ENCODE measurements at places on chromosomes 1 and 21.
A peak's percentile ranks its signal among the peaks of the same experiment; 100 is the strongest.

- no peak for DNase-seq
Measured at GRCh38 chr1:247421074-247421473, 5.1 kb downstream of the NLRP3 start.

- DNase-seq: peak; percentile 85
Measured at GRCh38 chr1:35715568-35716002, 3.1 kb downstream of the C1orf216 start.

DNA sequence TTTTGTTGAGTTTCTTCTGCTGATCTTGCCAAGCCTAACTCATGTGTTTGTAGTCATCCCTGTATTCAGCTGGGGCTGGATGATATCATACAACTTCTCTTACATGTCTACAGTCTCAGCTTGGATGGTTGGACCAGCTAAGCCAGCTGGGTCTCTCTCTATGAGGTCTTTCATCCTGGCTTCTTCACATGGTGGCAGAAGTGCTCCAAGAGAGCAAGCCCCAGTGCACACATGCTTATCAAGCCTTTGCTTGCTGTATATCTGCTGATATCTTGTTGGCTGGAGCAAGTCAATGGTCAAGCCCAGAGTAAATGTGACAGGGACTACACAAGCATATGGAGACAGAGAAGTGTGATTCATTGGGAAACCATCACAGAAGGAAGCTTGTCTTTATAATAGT lies 29.2 kb upstream of the SLC44A5 start:
- no peak for DNase-seq

DNA sequence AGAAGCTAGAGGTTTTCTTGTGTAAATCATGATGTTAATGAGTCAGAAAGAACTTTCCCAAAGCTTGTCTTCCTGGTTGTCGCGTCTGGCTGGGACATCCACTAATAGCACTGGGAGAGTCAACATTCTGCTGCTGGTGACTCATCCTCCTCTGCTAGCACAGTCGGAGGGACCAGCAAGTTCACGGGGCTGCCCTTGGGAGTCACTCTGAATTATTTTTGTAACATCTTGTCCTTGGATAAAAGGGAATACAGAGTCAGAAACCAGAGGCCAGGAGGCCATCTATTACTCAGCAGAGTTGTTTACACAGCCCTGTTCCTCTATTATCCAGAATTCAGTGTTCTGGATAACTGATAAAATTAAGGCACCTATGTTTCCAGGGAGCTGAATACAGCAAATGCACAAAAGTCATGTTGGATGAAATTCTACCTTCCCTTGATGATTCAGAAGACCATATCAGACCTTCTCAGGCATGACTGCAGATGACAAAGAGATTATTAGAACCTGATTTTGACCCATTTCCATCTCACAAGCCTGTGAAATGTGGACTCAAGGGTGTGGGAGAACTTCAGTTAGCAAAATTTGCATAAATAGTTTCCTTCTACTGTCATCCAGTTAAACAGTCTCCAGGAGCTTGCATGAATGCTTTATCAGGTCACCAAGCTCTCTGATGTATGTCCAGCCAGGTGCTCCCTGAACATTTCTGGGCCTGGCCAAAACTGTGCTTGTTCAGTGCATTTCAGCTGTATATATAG lies 68.1 kb downstream of the JAK1 start:
- no peak for DNase-seq

DNA sequence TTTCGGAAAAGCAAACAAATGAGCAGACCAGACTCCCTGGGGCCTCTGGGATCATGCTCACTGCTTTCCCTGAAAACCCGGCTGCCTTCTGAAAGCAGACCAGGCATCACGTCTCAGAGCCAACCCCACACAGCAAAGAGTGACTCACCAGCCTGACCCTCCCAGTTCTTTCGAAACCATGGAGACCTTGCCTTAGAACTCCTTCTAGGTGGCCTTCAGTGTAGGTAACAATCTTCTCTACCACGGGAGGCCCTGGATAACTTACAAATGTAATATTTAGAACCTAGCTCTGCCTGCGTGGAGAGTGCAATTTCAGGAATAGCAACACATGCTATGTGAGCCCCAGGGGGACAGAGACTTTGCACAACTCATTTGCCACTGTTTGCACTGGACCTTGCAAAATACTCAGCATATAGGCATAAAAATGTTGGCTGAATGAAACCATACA lies 105.2 kb downstream of the SUSD4 start:
- DNase-seq: no peak

DNA sequence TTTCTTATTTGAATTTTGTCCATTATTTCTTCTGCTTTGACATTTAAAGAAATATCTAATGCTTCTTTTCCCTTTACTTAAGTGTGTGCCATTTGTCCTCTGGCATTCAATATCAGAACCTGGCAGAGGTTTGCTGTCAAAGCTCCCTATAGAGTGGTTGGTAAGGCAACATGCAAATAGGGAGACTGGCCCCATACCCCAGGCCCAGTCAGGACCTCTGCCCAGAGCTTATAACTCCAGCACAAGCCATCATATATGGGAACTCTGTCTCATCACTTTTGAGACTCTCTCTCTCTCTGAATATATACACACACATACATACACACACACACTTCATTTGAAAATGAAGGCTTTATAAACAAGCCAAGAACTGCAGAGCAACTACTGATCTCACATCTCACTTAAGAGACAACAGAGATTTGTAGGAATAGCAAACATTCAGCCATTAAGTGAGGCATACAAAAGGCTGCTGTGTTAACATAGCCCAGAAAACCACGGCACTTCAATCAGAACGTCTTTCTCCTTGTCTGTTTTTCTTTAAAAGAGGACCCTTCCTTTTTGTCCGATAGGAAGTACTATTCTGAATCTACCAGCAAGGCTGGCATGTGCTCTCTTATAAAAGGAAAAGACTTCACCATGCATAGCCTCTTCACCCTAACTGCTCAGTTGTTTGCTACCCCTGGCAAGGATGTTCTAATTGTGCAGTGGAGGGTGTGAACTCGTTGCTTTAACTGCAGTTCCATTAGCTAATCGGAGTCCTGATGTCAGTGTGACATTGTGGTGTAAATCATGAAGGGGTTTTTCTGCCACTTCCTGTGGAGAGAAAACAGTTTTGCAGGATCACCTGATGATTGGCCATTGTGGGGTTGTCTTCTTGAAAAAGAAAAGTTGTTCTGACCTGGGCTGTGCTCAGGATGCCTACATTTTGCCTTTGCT lies 101.7 kb downstream of the NR5A2 start:
- peak; percentile 20 for DNase-seq

GRCh38 chr1:87219626-87220025 lies 109.1 kb upstream of the LMO4 start:
- DNase-seq: no peak

DNA sequence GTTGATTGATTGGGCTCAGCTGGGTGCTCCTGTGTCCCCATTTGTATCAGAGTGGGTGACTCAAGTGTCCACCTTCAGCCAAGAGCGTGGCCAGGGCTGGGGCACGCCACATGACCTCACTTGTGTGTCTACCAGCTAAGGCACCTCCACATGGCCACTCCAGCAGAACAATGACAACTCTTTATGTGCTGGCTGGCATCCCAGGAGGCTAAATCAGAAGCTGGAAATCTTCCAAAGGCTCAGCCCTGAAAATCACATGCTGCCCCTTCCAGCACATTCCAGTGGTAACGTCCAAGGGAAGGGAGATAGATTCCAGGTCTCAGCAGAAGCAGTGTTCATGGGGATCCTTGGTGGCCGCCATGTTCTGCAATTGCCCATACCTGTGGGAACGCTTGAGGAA lies 585.5 kb downstream of the AJAP1 start:
- no peak for DNase-seq

- DNase-seq: no peak
Measured at GRCh38 chr1:167825419-167826079, 88.4 kb downstream of the ADCY10 start.

DNA sequence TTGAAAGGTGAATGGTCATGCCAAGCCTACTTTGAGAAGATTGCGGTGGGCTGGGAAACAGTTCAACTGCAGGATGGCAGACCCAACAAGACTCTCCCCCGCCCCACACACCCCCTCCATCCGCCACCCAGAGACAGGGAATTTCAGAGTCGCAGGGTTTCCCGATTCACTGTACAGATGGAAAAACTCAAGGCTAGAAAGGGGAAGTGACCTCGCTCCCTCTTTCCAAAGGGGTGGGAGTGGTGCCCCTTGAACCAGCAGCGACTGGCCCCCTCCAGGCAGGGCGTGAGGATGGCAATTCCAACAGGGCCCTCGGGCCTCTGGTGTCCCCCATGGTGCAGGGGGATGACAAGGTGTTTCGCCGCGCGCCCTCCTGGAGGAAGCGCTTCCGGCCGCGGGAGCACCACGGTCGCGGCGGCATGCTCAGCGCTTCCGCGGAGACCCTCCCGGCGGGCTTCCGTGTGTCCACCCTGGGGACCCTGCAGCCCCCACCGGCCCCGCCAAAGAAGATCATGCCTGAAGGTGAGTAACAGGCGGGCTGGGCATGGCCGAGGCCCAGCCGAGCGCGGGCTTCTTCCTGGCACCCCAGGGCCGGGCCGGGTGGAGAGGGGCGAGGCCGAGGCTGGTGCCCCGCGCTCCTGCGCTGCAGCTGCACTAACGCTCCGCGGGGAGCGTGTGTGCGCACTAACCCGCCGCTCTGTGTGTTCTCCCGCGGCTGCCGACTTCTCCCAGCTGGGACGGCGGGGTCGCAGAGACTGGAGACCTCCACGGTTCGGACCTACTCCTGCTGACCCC lies 10.4 kb downstream of the MYOG start:
- no peak for DNase-seq

DNA sequence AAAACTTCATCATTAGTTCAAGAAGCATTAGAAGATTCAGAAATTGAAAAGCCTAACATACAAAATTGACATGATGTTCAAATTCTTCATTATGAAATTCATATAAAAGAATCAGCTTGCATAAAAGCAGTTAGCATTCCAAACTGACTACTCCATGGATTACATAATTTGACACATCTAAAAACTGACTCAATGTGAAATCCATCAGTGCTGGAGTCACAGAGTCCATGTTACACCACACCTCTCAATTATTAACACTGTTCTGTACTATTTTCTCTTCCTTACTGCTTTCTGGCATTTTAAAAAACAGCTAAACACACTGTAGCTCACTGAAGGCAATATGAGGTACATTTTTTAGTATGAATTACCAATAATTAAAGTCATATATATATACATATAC lies 28.0 kb downstream of the ARHGAP29 start:
- no peak for DNase-seq

DNA sequence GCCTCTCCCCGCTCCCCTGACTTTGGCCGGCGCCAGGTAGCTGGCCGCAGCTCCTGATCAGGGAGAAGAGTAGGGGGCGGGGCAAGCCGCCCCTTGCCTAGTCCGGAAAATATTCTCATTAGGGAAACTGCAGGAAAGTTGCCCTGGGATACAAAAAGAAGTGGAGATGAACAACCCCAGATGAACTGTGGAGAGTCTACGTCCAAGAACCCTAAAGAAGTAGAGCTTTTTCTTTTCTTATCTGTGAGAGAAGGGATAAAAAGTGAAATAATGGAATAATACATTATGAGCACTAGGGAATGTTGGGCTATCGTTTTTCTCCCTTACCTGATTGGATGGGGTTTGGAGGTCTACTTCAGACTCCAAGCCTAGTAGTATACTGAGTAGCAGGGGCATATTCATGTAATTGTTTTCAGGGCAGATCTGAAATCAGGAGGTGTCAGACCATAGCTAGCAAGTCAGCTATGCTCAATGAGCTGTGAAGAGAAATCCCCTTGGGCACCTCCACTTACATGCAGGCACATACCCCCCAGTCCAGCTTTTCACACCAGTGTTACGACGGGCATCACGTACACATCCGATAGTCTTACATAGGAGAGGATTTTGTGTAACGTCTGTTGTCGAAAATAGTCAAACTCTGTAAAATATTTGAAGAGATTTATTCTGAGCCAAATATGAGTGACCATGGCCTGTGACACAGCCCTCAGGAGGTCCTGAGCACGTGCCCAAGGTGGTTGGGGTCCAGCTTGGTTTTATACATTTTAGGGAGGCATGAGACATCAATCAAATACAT lies 1.7 kb upstream of the DUSP10 start:
- DNase-seq: no peak

- no peak for DNase-seq
Measured at GRCh38 chr1:78687914-78688313, 38.3 kb downstream of the IFI44 start.

- DNase-seq: peak; percentile 12
Measured at GRCh38 chr1:233614743-233615521, 1.0 kb downstream of the KCNK1 start.

- no peak for DNase-seq
Measured at GRCh38 chr1:242847390-242847993, 323.0 kb upstream of the PLD5 start.

GRCh38 chr21:23217597-23217996 lies 2219.4 kb downstream of the NCAM2 start:
- DNase-seq: no peak

DNA sequence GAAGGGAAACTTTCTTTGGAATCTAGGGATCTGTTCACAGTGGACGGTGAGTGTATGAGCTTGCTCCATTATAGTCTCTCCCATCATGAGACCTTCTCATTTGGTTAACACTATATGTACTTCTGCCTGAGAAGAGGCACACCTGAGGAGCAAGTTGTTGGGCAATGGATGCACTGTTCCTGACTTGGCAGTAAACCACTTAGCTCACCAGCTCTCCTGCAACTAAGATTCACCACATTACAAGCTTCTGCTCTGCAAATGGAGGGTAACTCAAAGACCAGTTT lies 10.2 kb downstream of the MACF1 start:
- DNase-seq: no peak

DNA sequence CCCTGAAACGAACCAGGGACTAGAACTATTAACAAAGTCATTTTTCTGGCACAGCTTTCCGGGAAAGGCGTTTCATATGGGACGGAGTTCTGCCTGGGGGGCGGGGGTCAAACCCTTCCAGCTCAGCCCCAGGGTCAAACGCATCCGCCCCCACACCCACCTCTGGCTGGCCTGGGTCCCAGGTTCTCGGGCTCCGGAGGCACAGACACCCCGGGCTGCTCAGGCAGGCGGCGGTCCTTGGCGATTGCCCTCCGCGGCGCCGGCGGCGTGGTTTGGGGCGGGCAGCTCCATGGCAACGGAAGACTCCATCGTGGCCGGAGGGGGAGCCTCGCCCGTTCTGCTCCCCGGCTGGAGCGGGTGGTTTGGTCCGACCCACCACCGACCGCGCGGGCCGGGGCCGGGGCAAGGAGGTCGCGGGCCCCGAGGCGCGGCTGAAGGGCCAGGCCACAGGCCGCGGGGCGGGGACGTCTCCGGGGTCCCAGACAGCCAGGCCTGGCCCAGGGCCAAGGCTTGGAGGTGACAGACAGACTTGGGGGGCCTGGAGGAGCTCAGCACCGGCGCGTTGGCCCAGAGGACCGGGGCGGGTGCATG lies at the start of gene CFAP74:
Gene CFAP74, minus strand, starts transcription at position 246 of the 591 bp plus-strand sequence. CDS start 12,830 bp downstream, outside the sequence.
- DNase-seq: peak; percentile 54

GRCh38 chr1:53270107-53270506 lies 31.8 kb upstream of the MAGOH start:
- DNase-seq: no peak

- no peak for DNase-seq
Measured at GRCh38 chr1:244066954-244067716, 16.1 kb downstream of the ZBTB18 start.

DNA sequence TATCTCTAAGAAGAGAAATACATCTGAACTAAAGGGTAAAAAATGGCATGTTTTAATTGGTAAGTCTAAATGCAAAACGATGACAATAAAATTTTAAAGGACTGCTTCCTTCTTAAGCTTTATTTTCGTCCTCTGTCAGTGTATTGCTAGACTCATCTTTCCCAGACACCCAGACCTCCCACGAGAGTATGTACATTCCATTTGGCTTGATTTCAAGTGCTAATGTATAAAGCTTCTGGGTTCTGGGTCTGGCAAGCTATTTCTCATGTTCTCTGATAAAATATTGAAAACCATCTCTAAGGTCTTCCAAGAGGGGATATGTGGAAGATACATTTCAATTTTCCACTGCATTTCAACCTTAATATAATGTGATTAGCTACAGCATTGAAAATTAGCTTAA lies 24.6 kb upstream of the SLC2A1 start:
- no peak for DNase-seq

GRCh38 chr1:54081306-54082270 lies 28.2 kb downstream of the TCEANC2 start:
- DNase-seq: peak; percentile 52
